ENCODE measurements at places on chromosomes 12 and 14.

GRCh38 chr14:61645247-61645646 is 50.1 kb upstream of the HIF1A start:
- DNase-seq = no peak

GRCh38 chr12:113678223-113679119 is 206.8 kb upstream of the LHX5 start:
- no peak for DNase-seq

- no peak for DNase-seq
These were observed 23.2 kb downstream of the TIMELESS start for GRCh38 chr12:56425940-56426438.

GRCh38 chr14:77804592-77804991 is 4.7 kb downstream of the ADCK1 start:
- DNase-seq = peak; percentile 48

- no peak for DNase-seq
These were observed 17.2 kb upstream of the KRT83 start for GRCh38 chr12:52338241-52338960.

DNA sequence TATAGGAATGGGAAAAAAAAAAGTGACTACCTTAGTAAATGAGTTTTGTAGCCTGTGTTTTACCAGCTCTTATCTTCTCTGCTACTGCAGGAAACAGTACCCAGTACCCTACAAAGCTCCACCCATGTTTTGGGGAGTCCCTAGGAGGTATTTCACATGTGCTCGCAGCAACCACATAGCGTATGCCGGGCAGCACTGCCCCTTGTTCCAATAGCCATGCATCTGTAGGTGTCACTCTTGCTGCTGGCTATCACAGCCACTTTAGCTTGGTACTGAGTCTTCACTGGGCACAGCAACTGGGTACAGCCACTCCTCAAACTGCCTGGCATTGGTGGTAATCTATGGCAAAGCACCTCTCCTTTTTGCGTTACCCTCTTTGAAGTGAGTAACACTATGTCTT is 2.0 kb upstream of the MDM1 start:
- DNase-seq = peak; percentile 34

DNA sequence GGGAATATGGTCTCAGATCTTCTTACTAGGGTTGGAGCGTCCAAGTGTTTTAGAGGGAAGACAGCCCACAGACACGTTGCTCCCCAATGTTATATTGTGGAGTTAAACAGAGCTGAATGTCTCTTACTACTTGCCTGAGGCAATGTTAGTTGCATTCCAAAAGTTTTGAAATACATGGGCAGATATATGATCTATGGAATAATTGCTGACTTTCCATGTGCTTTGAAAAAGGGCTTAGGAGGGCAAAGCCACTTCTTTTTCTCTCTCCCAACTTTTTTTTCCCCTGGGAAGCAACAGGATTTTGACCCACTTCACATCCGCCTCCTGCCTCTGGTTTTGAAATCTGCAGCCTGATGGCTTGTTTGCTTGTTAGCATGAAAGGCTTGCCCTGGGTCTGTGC is 33.7 kb upstream of the PAX9 start:
- no peak for DNase-seq

- DNase-seq = no peak
These were observed 14.1 kb upstream of the NCOR2 start for GRCh38 chr12:124581307-124582107.

DNA sequence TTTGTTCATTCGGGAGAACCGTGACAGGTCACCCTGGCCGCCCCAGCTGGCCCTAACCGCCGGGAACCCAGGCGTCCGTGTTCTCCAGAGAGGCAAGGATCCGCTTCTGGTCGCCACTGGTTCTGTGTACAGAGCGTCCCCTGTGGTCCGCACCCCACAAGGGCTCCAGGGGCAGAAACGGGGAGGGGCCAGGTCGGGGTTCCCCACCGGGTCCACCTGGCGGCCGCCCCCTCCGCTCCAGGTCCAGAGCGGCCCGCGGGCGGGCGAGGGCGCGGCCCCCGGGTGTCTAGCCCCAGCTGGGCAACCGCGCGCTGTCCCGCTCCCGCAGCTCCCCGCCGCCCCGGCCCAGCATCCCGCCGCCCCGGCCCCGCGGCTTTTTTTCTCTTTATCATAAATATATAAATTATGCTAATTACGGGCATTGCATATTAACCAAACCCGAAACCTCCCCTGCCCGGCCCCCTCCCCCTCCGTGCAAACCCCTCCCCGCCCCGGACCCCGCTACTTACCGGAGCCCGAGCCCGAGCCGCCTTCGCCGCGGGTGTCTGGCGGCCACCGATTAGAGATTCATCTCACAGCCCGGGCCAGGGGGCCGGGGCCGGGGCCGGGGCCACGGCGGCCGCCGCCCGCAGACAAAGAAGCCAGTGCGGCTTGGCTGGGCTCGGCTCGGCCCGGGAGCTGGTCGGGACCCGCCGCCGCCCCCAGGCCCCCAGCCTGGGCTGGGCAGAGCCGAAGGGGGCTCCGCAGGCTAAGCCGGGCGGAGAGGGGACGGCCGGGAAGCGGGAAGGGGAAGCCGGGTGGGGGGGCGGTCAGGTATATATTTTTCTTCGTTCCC is 512 bp downstream of the POU6F1 start:
- DNase-seq = peak; percentile 61

GRCh38 chr14:35123388-35123703 is 994 bp downstream of the PRORP start:
- no peak for DNase-seq

DNA sequence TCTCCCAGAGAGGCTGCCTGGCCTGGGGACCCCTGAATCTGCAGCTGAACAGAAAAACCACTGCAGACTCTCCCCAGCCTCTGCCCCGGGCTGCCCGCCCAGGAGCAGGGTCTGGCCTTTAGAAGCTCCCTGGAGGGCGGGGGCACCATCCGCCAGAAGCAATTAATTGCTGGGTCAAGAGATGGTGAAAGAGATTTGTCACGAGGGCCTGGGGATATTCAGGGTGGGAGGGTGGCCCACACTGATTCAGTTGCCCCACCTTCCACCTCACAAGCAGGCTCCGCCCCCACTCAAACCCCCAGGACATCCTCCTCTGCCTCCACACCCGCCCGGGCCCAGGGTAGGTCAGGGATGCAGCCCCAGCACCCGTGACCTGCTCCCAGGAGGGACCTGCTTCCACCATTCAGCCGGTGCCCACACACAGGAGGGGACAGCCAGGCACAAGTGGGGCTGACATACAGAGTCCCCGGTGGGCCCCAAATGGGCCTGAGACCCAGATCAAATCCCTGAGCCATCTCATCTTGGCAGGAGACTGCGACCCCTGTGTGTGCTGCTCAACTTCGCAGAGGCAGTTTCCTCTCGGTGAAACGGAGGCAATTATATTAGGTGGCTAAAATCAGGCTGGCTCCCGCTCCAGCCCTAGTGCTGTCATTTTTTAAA is 23.0 kb downstream of the NCOR2 start:
- DNase-seq = no peak

DNA sequence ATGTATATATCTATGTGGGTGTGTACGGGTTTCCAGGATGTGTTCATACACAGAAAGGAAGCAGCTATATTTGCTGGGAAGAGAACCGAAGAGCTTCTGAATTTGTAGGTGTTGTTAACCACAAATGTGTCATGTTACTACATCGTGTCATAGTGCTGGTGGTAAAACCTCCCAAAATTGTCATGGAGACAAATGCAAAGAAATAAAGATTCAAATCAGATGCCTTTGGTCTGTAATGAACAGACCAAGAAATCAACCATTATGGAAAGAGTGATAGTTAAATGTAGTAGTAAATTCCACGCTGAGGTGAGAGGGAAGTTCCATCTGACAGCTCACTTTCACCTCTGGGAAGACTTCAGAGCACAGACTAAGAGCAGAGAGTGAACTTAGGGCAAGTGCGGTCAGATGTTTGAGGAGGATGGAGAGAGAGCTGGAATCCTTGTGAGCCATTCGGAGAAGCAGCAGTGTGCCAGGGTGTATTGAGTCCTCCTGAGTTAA is 487.5 kb downstream of the TMEM121 start:
- DNase-seq = peak; percentile 54

DNA sequence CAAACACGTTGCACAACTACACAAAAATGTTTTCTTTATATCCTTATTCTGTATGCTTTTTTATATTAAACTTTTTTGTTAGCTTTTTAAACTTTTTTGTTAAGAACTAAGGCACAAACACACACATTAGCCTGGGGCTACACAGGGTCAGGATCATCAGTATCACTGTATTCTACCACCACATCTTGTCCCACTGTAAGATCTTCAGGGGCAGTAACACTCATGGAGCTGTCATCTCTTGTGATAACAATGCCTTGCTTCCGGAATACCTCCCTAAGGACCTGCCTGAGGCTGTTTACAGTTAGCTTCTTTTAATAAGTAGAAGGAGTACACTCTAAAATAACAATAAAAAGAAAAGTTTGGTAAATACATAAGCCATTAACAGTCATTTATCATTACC is 42.2 kb downstream of the PLEKHA5 start:
- no peak for DNase-seq

GRCh38 chr14:58639842-58640484 is 2.2 kb downstream of the DACT1 start:
- peak; percentile 16 for DNase-seq

DNA sequence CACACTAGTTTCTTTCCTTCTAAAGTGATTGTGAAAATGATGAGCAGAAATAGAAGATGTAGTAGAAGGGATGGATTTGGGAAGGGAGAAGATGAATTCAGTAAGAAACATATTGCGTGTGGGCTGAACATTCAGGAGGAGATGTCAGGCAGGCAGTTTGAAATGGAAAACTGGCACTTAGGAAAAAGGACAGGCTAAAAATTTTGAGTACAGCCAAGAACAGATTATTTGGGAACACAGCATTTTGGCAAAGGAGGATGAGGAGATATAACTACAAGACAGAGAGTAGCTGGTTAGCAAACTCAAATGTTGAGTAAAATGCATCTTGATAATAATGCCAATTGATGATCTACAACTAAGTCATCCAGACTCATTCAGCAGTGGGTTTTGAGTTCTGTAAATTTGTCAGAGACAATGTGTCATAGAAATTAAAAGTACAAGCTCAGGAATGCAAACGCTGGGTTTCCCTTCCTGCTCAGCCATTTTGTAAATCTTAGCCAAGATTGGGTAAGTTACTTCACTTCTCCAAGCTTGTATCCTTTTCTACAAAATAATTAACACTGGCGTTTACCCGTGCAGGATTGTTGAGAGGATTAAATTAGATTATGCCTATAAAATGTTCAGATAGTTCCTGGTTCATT is 255.0 kb downstream of the NAV3 start:
- DNase-seq = no peak

- peak; percentile 30 for DNase-seq
These were observed 88.2 kb downstream of the TMX1 start for GRCh38 chr14:51328064-51328771.

Measured in activated CD4-positive, alpha-beta T cell treated with anti-CD3 and anti-CD28 coated beads, Interleukin-2, amount 50 U/mL, for 48 hours (primary cell).